Pulmonary artery endothelial cell (primary cell): ENCODE measurements at places on chromosomes 4 and X.

- DNase-seq = no peak
Observed at GRCh38 chr4:41217020-41217333, 2.6 kb upstream of the APBB2 start.

- DNase-seq = no peak
Observed at GRCh38 chr4:24471486-24472160, 112.7 kb downstream of the DHX15 start.

DNA sequence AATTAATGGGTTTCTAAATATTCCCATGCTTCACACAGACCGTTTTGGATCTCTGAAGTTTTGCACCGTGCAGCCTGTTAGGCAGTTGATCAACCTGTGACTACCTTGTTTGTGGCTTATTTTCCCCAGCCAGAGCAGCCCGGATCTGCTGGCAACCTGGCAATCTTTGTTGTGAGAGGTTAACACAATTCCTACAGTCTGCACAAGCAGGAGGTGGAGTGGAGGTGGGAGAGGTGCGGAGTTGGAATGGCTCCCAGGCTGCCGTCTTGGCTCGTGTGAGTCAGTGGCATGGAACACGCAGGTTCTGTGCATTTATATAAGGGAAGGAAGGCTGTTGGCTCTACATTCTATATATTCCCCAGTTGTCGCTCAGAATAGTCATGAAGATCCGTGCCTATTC is 70.9 kb upstream of the STOX2 start:
- DNase-seq = no peak

- no peak for DNase-seq
Observed at GRCh38 chr4:142081025-142081424, 444.6 kb downstream of the IL15 start.

- no peak for DNase-seq
Observed at GRCh38 chrX:127177966-127178365, 358.4 kb downstream of the PRR32 start.

DNA sequence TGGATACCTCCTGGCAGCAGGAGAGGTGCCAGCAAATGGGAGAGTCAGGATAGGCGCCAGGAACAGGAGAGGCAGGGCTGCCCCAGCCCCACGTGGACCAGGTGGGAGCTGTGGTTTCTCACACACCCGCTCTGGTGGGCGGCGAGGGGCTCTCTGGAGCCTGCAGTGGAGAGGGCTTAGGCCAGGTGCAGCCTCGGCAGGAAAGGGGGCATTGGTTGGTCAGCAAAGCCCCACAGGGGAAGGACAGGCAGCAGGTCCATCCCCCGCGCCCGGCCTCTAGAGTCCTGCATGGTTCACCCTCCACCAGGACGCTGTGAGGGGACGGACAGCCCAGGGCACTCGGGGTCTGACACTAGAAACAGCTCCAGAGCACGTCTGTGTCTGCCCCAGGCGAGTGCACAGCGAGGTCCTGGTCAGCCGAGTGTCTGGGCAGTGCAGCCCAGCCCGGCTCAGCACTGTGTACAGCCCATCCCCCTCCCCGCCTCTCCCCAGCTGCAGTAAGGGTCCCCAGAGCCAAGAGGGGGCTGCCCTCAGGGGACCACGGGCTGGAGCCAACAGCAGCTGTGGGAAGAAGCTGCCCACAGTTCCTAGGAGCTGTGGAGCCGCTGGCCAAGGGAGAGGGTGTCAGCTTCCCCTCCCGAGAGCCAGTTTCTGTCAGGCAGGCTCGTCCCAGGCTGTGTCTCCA is 8.2 kb downstream of the ATP5ME start:
- DNase-seq = no peak

- DNase-seq = no peak
Observed at GRCh38 chr4:173246719-173247118, 78.1 kb downstream of the GALNT7 start.

DNA sequence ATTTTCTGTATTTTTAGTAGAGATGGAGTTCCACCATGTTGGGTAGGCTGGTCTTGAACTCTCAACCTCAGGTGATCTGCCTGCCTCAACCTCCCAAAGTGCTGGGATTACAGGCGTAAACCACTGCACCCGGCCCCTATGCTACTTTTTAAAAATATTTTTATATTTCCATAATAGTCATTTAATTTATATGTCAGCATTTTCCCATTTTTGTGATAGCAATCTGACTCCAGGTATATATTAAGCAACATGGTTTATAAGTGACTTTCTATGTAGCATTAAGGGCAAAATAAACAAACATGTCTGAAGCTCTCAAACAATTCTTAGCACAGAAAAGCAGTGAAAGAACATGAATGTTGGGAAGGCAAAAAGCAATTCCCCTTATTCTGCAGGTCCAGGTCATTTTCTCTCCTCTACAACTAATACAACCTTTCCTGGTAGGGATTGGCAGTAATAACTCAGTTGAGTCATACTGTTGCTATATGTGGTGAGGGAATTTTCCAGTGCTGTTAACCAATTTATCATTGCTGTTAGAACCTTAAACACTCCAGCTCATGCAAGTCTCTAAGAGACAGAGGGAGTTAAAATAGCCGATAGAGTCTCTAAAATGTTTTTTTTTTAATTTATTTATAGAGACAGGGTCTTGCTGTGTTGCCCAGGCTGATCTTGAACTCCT is 24.0 kb downstream of the SMIM14 start:
- no peak for DNase-seq

- DNase-seq = peak; percentile 60
Observed at GRCh38 chrX:45758319-45758718, 557.6 kb upstream of the DIPK2B start.

DNA sequence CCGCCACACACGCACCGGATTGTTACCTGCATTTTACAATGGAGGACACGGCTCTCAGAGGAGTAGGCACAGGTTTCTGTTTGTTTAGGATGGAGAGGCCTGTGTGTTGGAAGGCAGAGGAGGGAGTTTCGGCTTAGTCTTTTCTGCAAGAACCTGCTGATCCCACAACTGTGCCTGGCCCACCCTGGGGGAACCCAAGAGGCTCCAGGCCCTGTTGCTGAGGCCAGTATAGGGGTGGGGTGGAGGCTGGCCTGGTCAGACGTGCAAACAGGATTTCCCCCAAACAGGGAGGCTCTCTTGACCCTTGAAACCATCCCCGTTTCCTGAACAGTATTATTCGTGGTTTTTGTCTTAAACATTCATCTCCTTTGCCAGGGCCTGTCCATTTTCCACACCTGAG is 772 bp upstream of the SLC49A3 start:
- no peak for DNase-seq

GRCh38 chrX:56600141-56600540 is 36.7 kb downstream of the UBQLN2 start:
- DNase-seq = no peak

DNA sequence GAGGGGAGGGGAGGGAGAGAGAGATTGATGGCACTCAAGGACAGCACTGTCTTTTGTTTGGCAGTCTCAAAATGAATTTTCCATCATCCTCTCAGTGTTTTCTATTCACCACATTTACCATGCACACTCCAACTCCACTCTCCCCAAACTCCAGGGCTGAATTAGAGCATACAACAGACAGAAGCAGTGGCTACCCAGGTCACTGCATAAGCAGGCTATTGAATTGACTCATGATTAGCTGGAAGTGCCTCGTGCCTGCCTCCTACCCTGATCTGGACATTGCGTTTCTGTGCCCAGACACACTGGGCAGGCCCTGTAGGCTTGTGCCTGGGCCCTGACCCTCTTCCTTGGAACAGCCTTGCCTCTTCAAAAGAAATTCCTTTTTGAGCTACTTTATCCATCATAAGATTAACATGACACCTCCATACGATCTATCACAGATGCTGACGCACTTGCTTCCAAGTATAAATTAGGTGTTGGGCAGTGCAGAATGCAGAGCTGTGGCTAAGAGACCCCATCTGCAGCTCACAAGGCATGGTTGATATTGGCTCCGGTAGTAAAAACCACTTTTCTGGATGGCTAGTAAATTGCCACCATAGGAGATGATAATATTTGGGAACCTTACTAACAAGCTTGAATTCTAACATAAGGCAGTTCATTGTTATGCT is 752.9 kb downstream of the RPA4 start:
- no peak for DNase-seq

DNA sequence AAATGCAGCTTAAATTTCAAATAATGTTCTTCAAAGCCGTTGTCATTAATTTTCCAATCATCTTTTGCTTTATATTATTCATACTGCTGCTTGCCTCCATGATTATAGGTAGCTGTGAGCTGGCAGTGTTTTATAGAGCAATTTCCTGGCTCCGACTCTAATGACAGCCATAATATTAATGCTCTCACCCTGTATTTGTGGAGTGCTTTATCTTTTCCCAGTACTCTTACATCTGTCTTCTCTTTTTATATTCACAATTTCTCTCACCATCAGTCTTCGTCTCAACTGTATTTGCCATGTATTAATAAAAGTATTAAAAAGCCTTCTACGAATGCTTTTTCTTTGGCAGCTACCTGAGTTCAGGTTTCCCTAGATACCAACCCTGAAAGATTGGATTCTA is 21.0 kb downstream of the ATXN3L start:
- no peak for DNase-seq

DNA sequence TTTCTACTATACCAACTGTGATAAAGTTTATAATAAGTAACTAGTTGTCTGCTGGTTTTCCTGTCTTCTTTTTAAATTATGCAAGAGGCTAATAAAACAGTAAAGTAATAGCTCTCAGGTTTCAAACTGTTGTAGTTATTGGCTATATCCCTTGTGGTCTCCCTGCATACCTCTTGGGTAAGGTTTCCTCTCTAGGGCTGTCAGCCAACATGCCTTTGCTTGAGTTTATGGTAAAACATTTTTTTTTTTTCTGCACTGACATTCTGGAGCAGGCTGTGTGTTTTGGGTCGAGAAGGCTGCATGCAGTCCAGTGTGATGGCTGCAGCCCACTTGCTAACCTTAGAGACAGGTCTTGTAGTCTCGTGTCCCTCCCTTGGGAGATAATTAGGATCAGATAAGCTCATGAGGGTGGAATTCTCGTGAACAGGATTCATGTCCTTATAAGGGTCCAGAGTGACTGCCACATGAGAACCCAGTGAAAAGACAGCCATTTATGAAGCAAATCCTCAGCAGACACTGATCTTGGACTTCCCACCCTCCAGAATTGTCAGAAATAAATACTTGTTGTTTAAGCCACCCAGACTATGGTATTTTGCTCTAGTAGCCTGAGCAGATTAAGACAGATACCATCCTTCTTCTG is 831.2 kb downstream of the CCSER1 start:
- DNase-seq = no peak
